ENCODE measurements at places on chromosomes 4 and X.

DNA sequence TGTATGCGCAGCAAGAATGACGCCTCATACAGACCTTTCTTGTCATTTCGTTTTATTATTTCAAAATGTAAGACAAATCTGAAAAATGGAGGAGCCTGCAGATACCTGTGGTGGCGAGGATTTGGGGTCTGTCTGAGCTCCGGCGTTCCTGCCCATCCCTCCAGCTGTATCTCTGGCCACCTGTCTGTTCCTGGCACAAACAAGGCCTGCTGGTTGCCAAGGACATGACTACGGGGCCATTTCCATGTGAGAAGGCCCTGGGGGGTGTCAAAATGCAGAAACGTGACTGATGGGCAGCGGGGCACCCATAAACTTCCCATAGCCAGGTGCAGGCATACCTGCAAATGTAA lies 591 bp upstream of the TSPAN7 start:
- DNase-seq, result no peak

GRCh38 chr4:8368061-8368481 lies 72.5 kb downstream of the ACOX3 start:
- DNase-seq, result no peak

DNA sequence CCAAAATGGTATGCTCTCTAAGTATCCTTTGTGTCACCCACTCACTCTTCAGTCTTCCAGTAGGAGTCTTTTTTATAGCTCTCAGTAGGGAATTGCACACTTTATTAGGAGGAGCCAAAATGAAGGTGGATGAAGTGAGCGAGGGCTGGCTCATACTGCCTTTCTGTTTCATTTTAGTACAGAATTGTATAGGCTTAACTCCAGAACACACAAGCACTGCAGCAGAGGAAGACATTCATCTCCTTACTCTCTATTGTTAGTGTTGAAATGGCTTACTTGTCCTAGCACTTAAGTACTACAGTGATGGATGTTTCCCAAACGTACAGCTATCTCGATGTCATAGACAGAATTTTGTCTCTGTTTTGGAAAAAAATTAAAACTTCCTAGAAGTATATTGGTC lies 327.3 kb upstream of the ATOH1 start:
- no peak for DNase-seq

DNA sequence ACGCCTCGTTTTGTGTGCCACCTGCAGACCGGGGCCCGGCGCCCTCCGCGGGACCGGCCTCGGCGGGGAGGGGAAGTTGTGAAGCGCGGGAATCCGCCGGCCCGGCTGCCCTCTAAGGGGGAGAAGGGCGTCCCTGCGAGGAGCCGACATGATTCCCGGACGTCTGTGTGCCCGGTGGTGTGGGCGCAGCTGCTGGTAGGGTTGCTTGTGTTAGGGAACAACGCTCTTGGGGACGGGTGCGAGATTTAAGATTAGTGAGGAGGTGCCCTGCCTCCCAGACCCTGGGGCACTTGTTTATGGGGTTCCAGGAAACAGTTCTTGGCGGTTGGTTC lies 627 bp downstream of the CDKN2AIP start:
- DNase-seq, result no peak

- DNase-seq, result no peak
Observed at GRCh38 chr4:26173619-26174018, 147.2 kb upstream of the RBPJ start.

GRCh38 chr4:155946486-155946885 lies 7.2 kb downstream of the CTSO start:
- no peak for DNase-seq

DNA sequence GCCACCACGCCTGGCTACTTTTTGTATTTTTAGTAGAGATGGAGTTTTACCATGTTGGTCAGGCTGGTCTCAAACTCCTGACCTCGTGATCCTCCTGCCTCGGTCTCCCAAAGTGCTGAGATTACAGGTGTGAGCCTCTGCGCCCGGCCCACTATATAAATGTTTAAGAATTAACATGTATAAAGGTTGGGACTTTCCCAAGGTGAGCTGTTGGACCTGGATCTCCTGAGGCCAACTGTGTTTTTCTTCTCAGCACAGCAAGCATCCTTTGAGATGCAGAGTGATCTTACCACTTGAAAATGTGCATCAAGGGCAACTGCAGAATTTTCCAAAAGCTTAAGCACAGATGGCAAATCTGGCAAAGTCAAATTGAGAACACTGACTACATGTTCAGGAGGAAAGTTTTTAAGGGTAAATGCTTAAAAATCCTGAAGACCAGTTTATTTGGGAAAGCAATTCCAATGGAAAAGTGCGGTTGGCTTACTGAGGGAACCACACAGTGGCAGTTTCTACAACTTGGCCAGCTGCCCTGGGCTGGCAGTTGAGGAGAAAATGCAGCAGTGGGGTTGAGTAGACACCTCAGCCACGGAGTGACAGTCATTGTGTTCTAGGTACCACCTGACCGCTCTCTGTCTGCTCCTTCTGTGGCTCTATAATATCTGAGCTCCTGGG lies 168.9 kb downstream of the CBR4 start:
- no peak for DNase-seq

- DNase-seq, result no peak
Observed at GRCh38 chr4:45120163-45120562, 393.8 kb upstream of the GNPDA2 start.

DNA sequence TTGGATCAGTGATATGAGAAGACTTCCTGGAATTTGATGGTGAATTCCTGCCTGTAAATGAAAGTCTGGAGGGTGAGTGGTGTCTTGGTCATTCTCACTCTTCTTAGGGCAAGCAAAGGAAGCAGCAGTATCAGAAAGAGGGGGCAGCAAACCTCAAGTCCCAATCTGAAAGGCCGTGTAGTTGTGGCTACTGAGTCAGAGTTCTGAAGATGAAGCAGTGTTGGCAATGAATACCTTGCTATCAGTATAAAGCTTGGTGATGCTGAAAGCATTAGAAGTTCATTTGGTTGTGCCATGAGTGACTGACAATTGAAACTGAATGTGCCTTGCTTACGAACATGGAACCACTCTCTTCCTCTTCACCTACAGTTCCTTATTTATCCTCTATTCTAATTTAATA lies 35.0 kb upstream of the GLRA3 start:
- no peak for DNase-seq

GRCh38 chr4:64001229-64001898 lies 407.9 kb downstream of the TECRL start:
- no peak for DNase-seq

DNA sequence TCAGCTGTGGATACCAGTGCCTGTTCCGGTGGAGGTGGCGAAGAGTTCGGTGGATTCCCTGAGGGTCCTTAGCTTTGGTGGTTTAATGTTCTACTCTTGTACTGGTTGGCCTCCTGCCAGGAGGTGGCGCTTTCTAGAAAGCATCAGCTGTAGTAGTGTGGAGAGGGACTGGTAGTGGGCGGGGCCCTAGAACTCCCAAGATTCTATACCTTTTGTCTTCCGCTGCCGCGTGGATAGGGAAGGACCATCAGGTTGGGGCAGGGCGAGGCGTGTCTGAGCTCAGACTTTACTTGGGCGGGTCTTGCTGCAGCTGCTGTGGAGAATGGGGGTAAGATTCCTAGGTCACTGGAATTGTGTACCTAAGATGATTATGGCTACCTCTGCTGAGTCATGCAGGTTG lies 390.3 kb downstream of the FAM47A start:
- no peak for DNase-seq

- no peak for DNase-seq
Observed at GRCh38 chrX:10117864-10118377, 38.9 kb upstream of the CLCN4 start.

- no peak for DNase-seq
Observed at GRCh38 chrX:107711521-107712181, 63.9 kb downstream of the TSC22D3 start.

DNA sequence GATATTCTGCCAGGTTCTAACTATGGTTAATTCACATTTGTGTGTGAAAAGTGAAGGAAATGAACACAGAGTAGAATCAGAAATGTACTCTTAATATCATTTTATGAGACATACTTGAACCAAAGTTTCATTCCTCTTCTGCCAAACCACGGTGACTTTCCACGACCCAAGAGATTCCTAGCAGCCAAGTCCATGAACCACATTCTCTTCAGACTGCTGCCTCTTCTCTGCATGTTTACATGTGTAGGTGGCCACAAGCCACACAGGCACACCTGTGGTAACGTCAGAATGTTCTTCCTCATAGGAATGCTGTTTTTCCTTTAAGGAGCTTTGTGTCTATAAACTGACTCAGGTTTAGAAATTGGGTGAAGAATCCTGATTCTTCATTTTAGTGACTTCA lies 1411.2 kb downstream of the RAPGEF2 start:
- no peak for DNase-seq

DNA sequence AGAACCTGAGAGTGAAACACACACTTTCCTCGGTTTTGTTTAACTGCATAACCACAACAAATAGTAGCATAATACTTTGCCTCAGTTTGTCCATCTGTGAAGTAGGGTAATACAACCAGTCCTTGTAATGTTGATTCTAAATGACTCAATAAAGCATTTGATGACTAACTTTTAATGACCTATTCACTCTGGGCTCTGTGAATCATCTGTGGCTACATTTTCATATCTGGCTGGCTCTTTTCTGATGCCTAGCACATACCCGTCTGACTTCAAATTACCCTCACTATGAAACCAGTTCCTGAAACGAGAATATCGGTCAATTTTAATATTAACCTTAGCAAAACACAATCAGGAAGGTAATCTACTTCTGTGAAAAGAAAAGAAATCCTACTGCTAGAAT lies 151.0 kb downstream of the SH2D1A start:
- no peak for DNase-seq

GRCh38 chr4:69731241-69731640 lies 29.2 kb downstream of the SULT1B1 start:
- DNase-seq, result no peak

DNA sequence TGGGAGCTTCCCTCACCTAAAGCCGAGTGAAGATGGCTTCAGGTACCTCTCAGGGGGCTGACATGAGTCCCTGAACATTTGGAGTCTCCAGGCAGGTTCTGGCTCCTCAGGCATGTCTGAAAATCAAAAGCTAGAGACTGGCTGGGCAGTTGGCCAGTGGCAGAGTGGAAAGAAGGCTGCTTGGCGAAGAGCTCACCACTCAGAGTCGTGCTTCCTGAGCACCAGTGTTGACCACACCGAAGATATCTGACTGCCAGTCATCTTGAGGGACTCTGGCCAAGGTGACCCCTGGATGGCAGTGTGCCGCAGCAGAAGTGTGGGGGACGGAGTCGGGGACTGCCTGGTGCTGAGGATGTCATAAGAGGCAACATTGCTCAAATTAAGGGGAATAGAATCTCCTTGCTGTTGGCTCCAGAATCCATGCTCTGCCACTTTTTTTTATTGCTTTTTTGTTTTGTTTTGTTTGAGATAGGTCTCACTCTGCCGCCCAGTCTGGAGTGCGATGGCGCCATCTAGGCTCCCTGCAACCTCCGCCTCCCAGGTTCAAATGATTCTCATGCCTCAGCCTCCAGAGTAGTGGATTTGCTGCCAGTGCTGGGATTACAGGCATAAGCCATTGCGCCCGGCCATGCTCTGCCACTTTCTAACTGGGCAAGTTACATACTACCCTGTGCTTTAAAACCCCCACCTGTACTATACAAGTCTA lies 172.5 kb upstream of the GATB start:
- DNase-seq, result no peak

- DNase-seq, result no peak
Observed at GRCh38 chr4:87281603-87282002, 41.1 kb downstream of the HSD17B13 start.

DNA sequence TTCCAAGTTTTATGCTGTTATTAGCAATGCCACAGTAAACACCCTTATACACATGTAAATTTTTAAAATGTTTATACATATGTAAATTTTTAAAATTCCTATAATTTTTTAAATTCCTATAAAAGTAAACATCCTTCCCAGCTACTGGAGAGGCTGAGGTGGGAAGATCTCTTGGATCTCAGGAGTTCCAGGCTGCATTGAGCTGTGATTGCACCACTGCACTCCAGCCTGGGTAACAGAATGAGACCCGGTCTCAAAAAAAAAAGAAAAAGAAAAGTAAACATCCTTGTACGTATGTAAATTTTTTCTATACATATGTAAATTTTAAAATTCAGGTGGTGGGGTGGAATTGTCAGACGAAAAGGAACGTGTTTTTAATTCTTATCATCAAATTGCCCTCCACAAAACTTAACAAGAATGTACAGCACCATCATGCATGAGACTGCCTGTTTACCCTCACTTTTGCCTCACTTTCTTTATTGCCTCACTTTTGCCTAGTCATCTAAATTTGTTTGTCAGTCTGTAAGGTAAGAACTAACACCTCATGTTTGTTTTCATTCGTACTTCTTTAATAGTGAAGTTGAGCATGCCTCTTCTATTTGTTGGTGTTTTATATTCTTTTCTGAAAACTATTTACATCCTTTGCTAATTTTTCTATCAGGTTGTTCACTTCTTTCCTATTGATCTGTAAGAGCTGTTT lies 8.0 kb downstream of the SLC7A3 start:
- DNase-seq, result no peak

- no peak for DNase-seq
Observed at GRCh38 chr4:85744950-85745349, 270.0 kb downstream of the ARHGAP24 start.

GRCh38 chr4:7970361-7970946 lies 30.8 kb upstream of the AFAP1 start:
- no peak for DNase-seq

- no peak for DNase-seq
Observed at GRCh38 chrX:69389101-69389501, 115.0 kb upstream of the NALF2 start.

DNA sequence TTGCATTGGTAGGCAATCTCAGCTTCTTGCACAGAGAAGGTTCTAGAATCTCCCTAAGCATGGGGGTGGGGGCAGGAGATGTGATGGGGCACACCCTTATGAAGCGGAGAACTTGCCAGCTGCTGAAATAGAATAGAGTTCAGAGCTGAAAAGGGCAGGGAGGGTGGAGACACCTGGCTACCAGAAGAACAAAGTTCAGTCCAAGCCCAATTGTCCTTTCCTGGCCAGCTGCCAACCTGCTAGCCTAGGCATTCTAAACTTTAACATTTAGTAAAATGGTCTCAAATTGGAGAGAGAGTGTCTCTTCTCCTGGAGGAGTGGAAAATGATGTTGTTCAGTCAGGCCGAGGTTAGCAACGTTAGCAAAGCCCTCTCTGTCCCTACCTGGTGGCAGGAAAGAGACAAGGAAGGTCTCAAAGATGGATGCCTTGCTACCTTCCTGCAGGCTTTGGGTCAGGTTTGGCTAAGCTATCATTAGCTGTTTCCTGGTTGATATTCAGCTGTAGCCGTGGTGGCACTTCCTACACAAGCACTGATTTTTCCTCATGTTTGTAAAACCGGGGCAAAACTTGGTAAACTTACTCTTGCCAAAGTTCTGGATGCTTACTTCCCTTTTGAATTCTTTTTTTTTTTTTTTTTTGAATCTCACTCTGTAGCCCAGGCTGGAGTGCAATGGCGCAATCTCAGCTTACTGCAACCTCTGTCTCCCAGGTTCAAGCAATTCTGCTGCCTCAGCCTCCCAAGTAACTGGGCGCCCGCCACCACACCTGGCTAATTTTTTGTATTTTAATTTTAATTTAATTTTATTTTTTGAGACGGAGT lies 34.7 kb upstream of the NYX start:
- DNase-seq, result no peak

- no peak for DNase-seq
Observed at GRCh38 chr4:126291886-126292285, 977.1 kb downstream of the FAT4 start.
